Stimulated activated CD4-positive, alpha-beta T cell treated with anti-CD3 and anti-CD28 coated beads, Interleukin-1b, Interleukin-23, amount 100 ng/mL, for 48 hours (primary cell): ENCODE measurements at places on chromosomes 3 and 15.

DNA sequence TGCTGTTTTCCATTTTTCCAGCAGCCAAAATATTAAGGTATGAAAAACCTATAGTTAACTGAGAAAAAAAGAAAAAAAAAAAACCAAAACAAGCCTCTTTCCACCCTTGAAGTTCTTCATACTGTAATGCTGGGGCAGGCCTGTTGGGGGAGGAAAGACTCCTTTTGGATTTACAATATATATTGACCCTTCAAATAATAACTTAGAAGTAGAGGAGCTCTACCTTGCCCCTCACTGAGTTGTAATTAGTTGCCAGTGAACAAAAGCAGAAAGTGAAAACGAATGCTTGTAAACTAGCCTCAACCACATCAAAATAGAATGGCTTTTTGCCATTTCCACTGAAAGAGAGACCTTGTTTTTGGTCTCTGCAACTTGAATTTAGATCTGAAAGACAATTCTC, 326.6 kb downstream of the NR2F2 start:
- DNase-seq, result no peak

DNA sequence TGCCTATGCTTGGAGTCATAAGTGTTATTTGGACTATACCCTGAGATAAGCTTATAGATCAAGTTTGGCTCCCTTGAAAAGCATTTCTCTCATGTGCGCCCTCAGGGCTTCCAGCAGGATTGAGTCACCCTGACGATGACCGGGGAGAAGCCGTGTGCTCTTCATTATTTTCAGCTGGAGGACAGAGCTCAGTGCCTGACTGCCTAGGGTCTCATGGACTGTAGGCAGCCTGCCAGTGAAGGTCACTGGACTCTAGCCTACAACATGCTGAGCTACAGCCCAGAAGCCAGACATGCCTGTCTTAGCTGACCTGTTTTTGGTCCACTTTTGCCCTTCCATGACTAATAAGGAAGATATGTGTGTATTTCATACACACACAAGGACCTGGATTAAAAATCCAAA, 31.6 kb upstream of the NUDT16 start:
- no peak for DNase-seq

DNA sequence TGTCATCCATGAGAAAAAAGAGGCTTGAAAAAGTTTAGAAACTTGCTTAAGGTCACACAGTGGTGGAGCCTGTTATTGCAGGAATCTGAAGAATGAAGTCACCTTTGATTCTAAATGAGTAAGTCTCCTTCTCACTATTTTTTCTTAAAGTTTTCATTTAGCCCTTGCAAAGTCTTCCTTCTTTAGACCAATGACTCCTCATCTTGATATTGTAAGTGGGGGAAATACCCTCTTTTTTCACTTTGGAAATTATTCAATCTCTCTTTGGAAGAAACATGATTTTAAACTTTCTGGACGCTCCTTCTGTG, 787 bp upstream of the SLMAP start:
- no peak for DNase-seq

- peak; percentile 80 for DNase-seq
These were observed 62.5 kb upstream of the SKOR1 start for GRCh38 chr15:67762610-67763368.

DNA sequence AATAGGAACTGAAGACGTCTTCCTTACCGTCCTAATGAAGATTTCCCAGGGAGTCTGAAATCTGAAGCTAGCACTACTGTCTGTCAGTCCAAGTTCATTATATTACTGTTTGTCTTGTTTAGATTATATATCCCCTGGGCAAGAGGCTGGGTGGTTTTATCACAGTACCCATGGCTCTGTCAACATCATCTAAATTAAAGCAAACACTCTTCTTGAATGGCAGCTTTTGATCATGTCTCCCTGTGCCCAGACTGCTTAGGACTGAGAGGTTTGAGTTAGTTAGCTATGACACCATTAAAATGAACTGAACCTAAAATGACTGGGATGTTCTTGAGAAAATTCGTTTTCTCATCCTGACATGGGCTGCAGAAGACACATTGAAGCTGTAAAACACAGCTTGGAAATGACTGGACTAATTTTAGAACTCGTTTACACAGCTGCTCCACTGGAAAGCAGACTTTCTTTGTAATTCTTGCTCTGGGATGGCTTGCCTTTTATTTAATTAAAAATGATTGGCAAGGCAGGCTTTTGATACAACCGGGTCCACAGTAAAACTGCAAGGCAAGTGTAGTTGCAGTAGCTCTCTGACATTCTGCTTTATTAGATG, 243.5 kb downstream of the MFSD1 start:
- DNase-seq, result no peak

DNA sequence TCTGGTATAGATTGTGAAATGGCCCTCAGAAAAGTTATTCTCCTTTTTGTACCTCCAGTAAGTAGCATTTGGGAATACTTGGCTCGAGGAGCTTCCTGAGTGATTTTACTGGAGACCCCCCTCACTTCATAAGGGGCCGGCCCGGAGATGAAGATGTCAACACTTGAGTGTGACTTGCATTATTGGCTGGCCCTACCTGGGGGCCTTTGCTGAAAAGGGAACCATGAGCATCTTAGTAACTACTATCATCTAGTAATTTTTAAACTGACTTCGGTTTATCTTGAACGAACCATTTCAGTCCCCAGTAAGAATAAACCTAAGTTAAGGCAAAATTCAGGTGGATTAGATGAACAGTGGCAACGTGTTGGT, 1.3 kb downstream of the FAIM start:
- DNase-seq, result no peak

- peak; percentile 44 for DNase-seq
These were observed at the start of gene ENTPD3 for GRCh38 chr3:40387001-40387894. Gene ENTPD3, plus strand, starts transcription at chr3:40387184. Its CDS starts 874 bp downstream, at chr3:40388058.

GRCh38 chr3:160797356-160797755, 41.3 kb downstream of the PPM1L start:
- DNase-seq, result no peak

DNA sequence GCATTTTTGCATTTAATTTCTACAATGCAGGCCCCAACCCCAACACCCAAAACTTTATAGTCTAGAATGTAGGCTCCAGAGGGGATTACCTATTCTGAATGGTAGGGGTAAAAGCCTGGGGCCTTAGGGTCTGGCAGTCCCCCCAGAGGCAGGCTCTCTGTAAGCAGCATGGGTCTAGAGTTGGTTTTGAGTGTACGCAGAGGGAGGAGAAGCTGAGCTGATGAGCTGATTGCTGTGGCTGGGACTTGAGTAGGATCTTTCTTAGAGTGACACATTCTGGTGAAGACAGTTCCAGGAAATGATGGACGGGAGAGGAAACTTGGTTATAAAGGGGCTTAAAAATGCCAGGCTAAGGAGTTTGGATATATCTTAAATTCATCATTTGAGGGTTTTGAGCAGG, 2.1 kb downstream of the LPP start:
- DNase-seq, result peak; percentile 46

DNA sequence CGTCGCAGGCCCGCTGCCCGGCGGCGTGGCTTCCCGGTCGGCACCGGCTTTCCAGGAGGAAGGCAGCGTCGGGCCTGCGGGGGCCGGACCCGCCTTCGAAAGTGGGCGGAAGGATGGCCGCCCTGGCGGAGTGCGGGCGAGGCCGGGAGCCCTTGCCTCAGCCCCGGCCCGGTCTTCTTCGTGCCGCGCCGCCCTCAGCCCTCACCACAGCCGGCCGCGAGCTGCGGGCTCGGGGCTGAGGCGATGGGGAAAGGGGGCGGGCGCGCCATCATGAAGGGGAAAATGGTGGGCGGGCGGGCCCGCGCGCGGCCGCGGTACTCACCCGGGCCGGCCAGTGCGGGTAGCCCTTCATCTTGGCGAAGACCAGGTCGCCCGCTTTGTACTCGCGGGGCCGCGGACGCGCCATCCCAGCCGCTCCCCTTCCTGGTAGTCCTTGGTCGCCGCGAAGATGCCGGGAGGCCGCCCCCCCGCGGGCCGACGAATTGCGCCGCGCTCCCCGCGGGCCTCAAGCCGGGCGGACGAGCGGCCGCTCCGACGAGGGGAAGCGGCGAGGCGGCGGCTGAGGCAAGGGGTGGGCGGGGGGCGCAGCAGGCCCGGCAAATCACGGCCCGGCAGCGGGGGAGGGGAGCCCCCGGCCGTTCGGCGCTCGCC, 489 bp downstream of the HDGFL3 start:
- peak; percentile 4 for DNase-seq

DNA sequence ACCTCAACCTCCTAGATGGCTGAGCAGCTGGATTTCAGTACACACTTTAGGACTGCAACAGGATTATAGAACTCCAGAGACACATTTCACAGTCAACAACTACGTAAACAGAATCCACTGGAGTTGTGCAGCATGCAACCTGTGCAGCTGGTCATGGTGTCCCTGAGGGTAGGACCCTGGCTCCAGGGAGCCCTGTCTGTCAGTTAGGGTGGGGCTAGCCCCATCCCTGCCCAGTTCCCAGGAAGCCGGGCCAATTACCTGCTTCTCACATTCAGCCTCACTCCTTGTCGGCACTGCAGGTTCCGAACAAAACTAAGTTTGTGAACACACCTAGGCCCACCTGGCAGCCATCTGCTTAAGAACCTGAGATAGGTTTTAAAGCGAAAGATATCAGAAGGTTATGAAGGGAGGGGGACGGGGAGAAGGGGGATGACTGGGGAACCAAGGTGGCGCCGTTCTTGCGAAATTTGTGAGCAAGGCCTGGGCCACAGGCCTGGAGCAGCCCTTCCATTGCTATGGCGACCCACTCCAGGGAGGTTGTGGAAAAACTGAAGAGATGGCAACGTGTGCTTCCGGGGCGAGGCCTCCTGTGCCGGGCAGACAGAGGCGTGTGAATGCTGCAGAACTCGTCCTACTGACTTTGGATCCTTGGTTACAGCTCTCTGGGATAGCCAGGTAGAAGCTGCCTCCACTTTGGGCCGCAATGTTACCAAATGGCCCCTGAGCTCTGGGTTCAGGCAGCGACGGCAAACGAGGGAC, 25.3 kb downstream of the ACSBG1 start:
- DNase-seq, result no peak

DNA sequence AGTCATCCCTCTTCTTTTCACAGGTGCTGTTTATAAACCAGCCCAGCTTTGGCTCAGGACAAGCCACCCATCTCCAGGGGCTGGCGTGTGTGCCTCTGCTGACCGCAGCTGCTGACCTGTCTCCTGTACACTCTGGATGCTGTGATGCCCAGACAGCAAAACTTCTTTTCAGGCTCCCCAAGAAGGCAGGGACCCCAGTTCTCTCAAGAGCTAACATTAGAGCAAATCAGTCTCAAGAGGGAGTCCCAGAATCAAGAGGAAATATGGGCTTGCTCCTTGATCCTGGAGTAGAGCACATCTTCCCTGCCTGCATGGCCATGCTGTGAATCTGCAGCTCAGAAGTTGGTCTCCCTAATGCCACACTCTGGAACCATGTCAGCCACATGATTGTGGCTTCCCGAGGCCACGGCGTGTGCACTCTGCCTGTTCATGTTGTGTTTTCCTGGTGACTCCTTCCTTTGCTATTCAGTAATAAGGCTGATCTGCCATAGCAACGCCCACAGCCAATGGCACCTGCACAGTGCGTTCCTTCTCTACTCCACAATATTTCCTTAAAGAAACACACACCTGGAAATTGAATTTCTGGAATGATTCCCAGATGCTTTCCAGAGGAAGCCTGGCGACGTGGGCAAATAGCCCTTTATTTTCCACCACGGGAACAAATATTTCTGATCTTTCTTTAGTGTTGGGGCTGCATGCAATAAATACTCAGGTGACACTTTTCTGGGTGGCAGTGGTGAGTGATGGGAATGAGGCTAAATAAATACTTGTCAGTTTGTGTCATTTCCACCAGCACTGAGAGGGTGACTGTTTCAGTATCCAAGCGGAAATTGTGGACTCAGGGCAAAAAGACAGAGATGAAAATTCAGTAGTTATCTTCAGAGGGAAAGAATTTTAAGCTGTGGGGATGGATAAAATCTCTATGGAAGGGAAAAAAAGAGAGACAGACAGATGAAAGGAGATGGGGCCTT, 21.9 kb upstream of the THSD4 start:
- DNase-seq, result no peak

- no peak for DNase-seq
These were observed 97.8 kb downstream of the GTPBP8 start for GRCh38 chr3:113088616-113089015.

DNA sequence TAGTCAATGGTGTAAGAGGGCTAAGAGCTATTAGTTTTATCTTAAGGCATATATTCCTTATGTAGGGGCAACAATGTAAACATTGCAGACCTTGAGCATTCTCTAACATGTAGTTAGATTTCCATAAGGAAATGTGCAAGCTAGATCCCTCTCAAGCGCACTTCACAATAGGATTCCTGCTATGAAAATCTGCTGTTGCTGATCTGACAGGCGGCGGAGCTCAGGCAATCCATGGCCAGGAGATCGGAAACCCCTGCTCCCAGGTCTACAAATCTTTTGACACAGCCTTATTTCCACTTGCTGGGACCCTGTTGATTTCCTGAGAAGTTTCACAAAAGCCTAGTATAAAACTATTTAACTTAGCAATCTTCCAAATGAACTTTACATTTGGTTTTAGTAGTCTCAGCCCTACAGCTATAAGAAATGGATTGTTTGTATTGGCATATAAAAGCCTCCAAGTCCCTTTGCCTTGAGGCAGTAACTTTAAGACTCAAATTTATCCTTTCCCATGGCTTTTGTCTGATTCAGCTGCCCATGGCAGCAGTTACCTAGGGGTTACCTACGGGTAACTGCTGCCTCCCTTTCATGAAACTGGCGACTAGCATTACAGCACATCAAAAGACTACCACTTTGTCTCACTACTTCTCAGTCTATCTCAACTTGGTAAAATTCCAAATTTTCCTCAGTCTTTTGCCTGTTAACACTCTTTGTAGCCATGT, 22.7 kb downstream of the TRA2B start:
- no peak for DNase-seq

DNA sequence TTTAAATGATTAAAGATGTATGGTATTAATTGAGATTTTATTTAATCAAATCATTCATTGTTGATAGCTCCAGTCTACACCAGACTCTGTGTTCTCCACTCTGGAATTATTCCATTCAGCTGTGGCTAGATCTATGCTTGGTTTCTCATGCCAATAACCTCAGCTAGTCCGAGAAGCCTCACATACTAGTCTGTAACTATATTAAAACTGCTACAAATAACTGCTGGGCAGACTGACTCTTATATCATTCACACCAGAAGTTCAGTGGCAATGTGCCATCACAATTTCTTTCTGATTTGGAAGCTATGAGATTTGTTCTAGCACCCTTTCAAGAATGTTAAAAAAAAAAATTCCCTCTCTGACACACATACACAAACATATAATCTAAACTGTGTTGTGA, 947.3 kb downstream of the ROBO1 start:
- no peak for DNase-seq

DNA sequence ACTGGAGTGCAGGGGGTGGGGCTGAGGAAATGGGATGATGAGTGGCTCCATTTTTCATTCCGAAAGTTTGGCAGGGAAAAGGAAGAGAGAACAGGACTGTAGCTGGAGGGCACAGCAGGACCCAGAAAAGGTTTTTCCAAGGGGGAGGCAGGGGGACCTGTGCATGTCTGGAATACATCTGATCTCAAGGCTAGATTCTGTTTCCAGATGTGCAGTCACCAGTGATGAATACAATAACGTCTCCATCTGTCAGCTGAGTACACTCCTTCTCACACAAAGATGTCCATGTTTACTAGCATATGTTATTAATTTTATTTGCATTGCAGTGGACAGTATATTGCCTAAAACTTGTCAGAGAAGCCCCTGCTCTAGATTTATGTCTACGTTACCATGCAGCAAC, 39.9 kb upstream of the PRTG start:
- no peak for DNase-seq

GRCh38 chr15:99632521-99632920, 66.7 kb downstream of the MEF2A start:
- DNase-seq, result no peak

- DNase-seq, result no peak
These were observed 75.7 kb downstream of the C3orf38 start for GRCh38 chr3:88225326-88226008.
